ENCODE measurements at places on chromosomes 16 and 17.
A peak's percentile ranks its signal among the peaks of the same experiment; 100 is the strongest.

GRCh38 chr17:79839356-79840268, at the start of gene CBX4:
Gene CBX4, minus strand, starts transcription at chr17:79839440. Its CDS starts 189 bp downstream, at chr17:79839251.
- DNase-seq = peak; percentile 95

DNA sequence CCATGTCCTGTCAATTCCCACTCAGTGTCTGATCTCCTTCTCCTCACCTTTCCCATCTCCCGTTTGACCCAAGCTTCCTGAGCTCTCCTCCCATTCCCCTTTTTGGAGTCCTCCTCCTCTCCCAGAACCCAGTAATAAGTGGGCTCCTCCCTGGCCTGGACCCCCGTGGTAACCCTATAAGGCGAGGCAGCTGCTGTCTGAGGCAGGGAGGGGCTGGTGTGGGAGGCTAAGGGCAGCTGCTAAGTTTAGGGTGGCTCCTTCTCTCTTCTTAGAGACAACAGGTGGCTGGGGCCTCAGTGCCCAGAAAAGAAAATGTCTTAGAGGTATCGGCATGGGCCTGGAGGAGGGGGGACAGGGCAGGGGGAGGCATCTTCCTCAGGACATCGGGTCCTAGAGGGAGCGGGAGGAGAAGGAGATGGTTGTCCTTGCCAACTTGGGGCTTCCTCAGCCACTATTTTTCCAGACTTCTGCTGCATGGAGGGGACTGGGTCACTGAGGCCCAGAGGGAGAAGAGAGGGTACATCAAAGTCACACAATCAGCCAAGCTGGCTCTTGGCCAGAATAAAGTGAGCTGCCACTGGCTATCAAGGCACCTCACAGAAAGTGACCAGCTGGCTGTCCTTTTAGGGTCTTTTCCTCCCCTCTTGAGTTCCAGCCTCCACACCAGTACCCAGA, 1.9 kb upstream of the TBC1D10B start:
- no peak for DNase-seq

GRCh38 chr17:82153745-82154375, 55.8 kb upstream of the FASN start:
- peak; percentile 51 for DNase-seq

GRCh38 chr16:85281181-85281580, 168.9 kb upstream of the CIBAR2 start:
- no peak for DNase-seq

DNA sequence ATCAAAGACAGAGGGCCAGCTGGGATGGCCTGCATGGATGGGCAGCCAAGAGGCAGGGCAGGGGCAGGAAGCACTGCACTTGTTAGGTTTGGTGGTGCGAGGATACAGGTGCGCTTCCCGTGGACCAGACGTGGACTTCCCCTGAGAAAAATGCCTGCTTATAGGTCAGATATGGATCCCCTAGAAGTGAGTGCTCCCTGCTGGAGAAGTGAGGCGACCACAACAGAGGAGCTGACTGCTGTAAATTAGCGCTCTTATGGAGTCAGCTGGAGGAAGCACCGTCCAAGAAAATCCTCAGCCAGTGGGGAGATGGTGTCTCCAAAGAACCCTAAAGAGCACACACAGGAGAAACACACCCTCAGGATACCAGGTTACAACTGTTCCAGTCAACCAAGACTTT, 27.7 kb upstream of the CCDC182 start:
- DNase-seq = no peak

GRCh38 chr16:83942815-83943515, 10.1 kb upstream of the OSGIN1 start:
- DNase-seq = no peak

- DNase-seq = peak; percentile 76
Observed at GRCh38 chr17:30520436-30520835, 43.2 kb downstream of the GOSR1 start.

GRCh38 chr16:2176047-2176446, 20.4 kb downstream of the CASKIN1 start:
- no peak for DNase-seq

GRCh38 chr16:51849715-51850114, 697.2 kb downstream of the TOX3 start:
- DNase-seq = no peak

- DNase-seq = no peak
Observed at GRCh38 chr16:5903832-5904231, 806.2 kb upstream of the EEF2KMT start.

GRCh38 chr16:69399361-69399760, 13.6 kb upstream of the TERF2 start:
- peak; percentile 52 for DNase-seq

DNA sequence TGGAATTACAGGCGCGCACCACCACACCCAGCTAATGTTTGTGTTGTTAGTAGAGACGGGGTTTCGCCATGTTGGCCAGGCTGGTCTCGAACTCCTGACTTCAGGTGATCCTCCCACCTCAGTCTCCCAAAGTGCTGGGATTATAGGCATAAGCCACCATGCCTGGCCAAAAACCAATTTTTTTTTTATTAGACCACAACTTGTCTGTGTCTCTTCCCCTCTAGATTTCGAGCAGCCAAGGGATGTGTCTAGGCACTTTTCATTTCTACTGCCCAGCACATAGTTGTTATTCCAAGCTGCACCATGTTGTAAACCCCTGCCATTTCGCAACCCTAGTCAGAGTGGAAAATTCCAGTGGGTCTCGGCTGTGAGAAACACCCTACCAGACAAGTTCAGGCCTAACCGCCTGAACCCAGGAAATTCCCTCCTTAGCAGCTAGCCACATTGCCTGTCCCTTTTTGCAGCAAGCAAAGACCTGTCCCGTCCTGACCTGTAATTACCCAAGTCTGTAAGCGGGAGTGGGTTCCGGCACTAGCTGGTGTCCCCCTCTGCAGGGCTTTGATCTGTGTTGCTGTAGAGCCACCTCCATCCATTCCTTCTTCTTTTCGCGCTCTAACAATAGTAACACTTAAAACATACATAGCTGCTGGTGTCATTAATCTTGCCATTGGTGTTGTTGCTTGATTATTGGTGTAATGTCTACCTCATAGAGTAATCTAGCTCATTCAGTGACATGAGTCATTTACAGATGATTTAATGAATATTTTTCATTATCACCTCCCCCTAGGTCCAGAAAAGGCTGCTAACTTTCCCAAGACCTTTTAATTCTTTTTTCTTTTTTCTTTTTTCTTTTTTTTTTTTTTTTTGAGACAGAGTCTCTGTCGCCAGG, 77.3 kb upstream of the ATF7IP2 start:
- no peak for DNase-seq

GRCh38 chr16:5044011-5044540, 10.3 kb upstream of the NAGPA start:
- no peak for DNase-seq

GRCh38 chr17:22278302-22279275, 586.3 kb downstream of the KCNJ18 start:
- DNase-seq = no peak

DNA sequence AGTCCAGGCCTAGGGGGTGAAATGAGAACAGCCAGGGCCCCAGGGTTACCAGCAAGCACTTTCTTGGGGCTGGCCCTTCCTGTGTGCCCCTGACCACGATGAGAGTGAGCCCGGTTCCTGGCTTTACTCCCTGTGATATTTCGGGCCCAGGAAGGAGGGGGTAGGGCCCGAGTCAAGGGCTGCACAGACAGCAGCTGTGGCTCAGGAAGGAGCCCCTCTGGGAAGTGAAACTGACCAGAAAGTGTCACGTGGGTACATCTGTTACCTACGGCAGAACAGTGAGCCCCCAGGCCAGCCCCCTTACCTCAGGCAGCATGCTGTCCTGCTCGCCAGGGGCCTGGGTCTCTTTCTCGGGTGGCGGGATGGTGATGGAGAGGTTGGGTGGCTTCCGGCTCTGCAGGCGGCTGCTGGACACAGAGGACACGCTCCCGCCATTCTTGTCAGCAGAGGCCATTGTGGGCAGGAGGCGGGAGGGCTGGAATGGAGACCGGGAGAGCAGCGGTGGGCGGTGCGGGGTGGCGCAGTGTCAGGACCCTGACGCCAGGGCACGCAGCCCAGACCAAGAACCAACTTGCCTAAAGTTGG, 13.8 kb downstream of the AANAT start:
- no peak for DNase-seq

GRCh38 chr17:44540246-44541084, 16.8 kb upstream of the FZD2 start:
- no peak for DNase-seq

DNA sequence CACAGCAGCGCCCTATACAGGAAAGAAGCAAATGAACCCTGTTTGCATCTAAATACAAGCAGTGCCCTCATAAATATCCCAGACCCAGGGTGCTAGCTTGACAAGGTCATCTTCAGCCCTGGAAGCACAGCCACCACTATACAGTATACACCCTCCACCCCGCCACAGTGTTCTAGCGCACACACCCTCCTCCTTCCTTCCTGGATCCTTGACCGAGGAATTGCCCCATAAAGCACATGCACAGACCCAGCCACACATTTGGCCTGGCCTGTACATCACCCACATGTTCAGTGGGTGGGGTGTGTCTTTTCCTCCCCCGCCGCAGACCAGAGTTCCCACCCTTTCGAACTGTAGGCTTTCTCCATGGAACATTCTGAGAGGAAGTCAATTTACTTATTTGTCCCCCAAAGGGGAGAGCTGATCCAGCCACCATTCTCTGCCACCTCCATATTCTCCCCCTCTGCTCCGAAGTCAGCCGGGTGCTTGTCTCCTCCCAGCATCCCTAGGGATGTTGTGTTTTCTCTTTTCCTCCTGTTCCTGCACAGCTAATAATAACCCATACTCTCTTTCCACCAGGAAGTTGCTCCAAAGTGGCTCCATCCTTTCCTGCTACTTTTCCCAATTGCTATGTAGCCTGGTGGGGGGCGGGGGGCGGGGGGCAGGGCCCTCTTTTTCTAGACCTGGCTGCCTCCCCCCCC, 6.6 kb downstream of the ABI3 start:
- no peak for DNase-seq

- DNase-seq = peak; percentile 18
Observed at GRCh38 chr17:14143688-14144087, 74.4 kb downstream of the COX10 start.

DNA sequence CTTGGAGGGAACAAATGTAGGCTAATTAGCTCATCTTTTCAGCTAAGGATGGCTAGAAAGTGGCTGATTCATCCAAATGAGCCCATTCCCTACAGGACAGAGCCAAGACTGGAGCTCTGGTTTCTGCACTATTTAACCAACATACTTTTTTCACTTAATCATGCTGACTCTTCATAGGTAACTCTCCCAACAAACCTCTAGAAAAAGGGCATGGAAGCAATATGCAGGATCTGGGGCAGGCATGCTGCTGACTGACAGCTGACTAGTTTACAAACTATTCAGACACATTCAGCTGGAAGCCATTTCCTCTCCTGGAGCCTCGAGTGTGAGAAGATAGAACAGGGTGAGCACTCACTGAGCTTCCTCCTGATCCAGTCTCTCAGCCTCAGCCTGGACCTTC, 6.2 kb downstream of the BECN1 start:
- DNase-seq = peak; percentile 69

DNA sequence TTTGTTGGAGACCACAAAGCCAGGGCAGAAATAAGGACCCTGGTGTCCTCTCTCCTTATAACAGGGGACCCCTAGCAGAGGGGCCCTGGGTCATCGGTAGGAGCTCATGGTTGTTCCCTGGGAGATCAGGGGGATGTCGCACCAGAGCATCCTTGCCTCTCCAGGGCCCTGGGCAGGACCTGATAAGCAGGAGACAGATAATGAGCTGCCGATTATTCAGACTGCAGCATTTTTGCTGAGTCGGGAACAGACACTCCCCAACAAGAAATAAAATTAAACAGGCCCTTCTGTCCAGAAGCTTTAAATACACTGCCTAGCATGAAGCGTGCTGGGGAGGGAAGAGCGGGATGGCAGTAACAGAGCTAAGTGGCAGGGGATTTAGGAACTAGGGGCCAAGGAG, 15.4 kb upstream of the GFAP start:
- DNase-seq = no peak

GRCh38 chr17:28370035-28370743, at the start of gene VTN:
Gene VTN, minus strand, starts transcription at chr17:28370307. Its CDS starts 104 bp downstream, at chr17:28370203.
- peak; percentile 12 for DNase-seq

- DNase-seq = no peak
Observed at GRCh38 chr17:55561316-55561972, 50.2 kb upstream of the SMIM36 start.

GRCh38 chr17:82370471-82371332, 863 bp upstream of the UTS2R start:
- no peak for DNase-seq

- DNase-seq = peak; percentile 68
Observed at GRCh38 chr17:76243826-76244679, 3.8 kb upstream of the RNF157 start.

DNA sequence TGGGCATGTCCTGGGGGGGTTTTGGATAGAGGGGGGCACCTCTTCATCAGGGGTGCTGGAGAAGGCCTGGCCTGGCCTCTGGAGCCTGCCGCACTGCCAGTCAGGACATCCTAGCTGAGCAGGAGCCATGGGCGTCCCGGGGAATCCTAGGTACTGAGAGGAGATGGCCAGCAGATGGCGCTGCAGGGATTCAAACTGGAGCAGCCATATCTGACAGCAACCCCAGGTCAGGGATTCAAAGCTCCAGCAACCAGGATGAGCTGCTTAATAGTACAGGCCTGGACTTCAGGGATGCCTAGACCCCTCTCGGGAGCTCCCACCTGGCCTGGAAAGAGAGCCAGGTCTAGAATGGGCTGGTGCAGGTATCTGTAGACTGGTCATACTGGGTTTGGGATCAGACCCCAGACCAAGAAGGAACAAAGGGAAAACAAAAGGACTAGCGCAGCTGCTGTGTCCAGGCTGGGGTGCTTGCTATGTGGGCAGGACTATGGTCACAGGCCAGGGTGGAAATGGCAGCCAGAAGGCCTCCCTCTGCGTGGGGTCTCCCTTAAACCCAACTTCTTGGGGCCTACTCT, 306.9 kb upstream of the RBFOX1 start:
- no peak for DNase-seq

DNA sequence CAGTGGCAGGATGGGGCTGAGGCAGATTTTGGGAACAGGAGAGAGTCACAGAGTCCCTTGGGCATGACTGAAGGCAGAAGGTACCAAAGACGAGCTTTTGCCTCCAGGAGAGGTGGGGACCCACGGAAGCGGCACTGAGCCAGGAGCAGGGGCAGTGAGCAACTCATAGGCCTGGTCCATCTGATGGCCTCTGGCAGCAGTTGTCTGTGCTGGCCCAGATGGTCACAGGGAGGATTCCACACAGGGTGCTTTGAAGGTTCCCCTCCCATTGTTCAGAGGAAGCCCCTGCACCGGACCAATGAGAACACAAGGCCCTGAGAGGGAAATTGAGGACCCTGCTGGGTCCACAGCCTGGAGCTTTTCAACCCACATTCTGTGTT, 360.3 kb upstream of the TNRC6C start:
- no peak for DNase-seq

- DNase-seq = peak; percentile 47
Observed at GRCh38 chr16:84291226-84291625, 3.5 kb upstream of the WFDC1 start.

DNA sequence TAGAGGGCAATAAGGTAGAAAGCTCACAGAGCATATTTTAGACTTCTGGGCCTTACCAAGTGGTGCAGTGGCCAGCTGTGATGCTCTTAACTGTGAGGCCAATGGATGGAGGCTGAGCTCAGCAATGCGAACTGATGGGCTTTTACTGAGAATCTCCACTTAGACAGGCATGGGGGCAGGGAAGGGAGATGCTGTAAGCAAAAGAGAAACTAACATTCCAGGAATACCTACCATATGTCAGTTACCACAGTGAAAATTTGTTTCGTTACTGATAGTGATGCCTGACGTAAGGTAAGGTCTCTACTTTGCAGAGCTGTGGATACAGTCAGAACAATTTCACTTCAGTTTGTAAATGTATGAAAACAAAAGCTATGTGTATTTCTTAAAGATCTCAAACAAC, 250.6 kb upstream of the ZFHX3 start:
- peak; percentile 65 for DNase-seq

GRCh38 chr17:18981642-18982424, 22.7 kb downstream of the FAM83G start:
- peak; percentile 70 for DNase-seq

GRCh38 chr17:78706271-78706915, 75.7 kb downstream of the CYTH1 start:
- peak; percentile 45 for DNase-seq

Measured in fibroblast of skin of abdomen (primary cell).